ENCODE measurements at places on chromosomes 5 and 9.

DNA sequence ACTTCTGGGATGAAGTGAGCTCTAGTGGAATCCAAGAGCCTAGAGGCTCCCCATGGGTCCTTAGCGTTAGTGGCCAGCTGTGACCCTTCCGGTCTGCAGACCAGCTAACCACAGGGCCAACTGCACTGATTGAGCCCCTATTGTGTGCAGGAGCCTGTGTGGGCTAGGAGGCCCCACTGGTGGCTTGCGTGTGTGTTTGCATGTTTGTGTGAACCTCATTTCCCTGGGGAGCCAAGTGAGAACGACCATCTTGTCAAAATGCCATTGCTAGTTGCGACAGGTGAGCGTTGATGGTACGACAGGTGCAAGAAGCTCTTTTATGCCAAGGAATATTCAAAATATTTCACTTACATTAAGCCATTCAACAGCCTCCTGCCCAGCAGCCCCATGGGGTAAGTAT, 44.1 kb upstream of the ANKRD33B start:
- DNase-seq = no peak

- DNase-seq = no peak
Measured at GRCh38 chr5:165425594-165425993, 1920.2 kb downstream of the MAT2B start.

GRCh38 chr5:3943859-3944258, 348.2 kb downstream of the IRX1 start:
- no peak for DNase-seq

DNA sequence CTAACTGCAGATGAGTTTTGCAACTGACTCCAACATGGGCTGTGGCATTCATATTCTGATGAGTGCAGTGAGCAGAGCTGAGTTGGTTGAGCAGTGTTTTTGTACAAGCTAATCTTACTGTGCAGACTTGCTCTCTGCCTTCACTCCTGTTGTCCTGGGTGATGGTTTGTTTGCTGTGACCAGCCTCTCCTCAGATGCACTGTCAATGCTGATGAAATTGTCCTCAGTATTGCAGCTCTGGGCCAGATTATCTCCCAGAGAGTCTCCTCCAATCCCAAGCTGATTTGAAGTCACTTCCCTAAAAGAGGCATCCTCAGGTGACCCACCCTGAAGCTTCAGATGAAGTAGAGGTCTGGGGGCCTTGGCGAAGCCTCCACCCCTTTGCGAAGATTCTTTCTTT, 581.8 kb downstream of the ACTL7B start:
- no peak for DNase-seq

- no peak for DNase-seq
Measured at GRCh38 chr5:154758493-154758892, 3.3 kb downstream of the LARP1 start.

GRCh38 chr5:3531320-3531986, 64.2 kb upstream of the IRX1 start:
- no peak for DNase-seq

GRCh38 chr9:125811002-125811401, 63.8 kb downstream of the PBX3 start:
- DNase-seq = no peak

- no peak for DNase-seq
Measured at GRCh38 chr5:19862711-19863110, 125.3 kb downstream of the CDH18 start.

- no peak for DNase-seq
Measured at GRCh38 chr5:171149333-171149732, 159.7 kb upstream of the TLX3 start.

DNA sequence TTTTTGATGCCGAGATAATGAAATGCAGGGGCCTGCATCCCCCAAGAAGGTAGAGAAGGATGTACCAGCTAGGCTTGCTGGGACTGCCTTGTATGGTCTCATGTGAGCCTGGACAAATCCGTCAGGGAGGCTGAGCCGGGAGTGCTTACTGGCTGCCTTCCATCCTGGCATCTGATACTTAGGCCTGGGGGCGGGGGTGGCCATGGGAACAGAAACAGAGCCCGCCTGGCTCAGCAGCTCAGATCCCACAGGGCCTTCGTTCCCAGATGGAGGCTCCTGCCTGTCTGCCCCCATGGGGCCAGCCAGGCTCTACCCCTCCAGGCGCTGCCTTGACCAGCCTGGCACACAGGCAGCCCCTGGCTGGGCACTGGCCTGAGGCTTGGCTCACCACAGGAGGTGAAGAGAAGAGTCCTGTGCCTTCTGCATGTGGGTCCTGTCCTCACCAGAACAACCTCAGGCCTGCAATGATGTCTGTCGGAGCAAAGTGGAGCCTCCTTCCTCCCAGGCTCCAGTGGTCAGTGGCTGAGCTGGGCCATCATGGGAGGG, 10.5 kb upstream of the SPATA31E1 start:
- no peak for DNase-seq

DNA sequence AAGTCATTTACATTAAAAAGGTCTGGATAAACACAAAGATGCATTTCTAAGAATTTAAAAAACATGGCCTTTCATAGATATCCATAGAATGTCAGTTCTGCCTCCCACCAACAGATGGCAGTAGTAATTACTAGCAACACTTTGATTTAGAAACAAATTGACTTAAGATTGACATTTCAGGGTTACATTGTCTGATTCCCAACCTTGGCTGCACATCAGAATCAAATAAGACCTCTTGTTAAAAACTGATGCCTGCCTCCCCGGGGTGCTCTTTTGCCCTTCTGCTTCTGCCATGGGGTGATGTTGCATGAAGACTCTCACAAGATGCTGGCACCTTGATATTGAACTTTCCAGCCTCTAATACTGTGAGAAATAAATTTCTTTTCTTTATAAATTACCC, 146.2 kb upstream of the GPR151 start:
- DNase-seq = no peak

GRCh38 chr5:124454081-124454480, 292.4 kb downstream of the ZNF608 start:
- no peak for DNase-seq

DNA sequence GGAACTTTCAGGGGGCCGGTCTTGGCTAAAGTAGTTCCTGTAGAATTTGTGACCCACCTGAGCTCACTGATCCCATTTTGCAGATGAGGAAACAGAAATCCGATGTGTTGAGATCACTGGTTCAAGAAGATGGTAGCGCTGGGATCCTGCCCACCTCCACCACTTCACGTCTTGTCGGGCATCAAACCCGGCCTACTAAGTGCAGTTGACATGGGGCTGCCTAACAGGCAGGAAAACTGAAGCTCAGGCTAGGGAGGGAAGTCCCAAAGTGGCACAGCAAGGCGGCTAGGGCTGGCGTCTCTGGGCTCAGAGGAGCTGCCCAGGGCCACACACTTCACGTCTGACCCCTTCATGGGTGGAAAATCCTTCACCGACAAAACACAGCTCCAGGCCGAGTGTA, 502 bp upstream of the ENG start:
- DNase-seq = no peak

DNA sequence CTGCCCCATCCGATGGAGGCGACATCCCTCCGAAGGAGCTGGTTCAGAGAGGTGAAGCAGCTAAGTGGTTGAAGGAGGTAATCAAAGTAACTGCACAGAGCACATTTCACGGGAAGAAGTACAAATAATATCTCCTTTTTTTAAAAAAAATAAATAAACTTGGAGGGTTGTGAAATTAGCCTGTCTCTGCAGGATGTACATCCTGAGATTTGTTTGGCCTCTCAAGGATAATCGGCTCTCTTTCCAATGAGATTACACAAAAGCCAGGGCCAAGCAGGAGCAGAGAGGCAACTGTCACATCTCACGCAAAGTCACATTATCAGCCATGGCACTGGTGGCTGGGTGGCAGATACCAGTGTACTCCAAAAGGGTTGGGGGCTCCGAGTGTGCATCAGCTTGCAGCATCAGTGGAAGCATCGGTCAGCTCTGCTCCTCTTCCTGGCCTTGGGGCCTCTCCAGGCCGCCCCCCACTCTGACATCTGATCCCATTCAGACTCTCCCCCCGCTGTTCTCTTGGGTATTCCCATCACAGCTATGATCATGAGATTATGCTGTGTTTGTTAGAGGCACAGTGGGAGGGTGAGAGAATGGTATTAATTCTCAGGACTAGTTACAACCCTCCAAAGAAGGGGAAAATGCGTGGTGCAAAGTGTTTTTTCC, 109.9 kb downstream of the UGCG start:
- DNase-seq = no peak

DNA sequence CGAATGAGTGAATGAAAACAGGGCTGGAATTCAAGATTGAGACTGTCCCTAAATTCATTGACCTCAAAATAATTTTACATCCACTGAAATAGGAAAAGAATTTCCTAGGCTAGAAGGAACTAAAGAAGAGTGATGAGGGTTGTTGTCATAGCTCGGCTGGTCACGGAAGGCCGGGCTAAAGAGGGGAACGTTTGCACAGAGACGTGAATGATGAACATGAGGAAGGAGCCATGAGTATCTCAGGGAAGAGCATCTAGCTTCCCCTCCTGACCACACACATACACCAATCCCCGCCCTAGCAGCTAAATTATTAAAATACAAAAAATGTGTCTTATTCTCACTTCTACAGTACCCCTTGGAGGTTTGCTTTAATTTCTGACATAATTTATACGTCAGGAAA, 124.4 kb upstream of the ABCA1 start:
- DNase-seq = no peak

DNA sequence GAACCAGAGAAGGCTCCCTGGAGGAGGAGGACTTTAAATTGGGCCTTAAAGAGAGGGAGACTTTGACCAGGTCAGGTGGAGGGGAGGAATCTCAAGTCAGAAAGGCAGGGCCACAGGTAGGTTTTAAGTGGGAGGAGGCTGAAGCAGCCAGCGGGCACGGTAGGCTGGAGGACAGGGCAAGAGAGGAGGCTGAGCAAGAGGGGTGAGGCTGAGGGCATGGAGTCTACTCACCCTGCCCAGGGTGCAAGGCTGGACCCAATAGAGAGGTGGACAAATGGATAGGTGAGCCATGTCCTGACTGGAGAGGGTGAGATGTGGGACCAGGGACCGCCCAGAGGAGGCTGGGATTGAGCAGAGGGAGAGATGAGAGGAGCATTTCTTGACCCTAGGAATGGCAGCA, 25.6 kb upstream of the TRIM14 start:
- DNase-seq = no peak

DNA sequence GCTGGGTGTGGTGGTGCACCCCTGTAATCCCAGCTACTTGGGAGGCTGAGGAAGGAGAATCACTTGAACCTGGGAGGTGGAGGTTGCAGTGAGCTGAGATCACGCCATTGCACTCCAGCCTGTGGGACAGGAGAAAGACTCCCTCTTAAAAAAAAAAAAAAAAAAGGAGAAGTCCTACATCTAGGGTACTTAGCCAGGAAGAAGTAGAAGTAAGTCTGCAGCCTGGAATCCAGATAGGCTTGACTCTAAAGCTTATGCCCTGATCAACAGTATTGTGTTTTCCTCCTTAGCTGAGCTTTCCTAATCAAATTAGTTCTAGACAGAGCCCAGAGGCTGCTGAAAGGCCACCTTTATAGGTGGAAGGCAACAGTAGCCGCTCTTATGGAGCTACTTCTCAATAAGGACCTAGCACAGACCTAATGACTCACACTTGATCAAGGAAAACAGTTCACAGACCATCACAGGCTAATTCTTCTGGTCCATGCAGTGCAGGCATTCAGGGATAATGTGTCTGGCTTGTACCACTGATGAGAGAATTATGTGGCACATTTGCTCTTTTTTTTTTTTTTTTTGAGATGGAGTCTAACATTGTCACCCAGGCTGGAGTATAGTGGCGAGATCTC, 105.5 kb upstream of the KLF4 start:
- no peak for DNase-seq

- DNase-seq = no peak
Measured at GRCh38 chr5:149471406-149472183, 79.6 kb downstream of the CSNK1A1 start.

- no peak for DNase-seq
Measured at GRCh38 chr5:6236858-6237481, 141.4 kb downstream of the MED10 start.

DNA sequence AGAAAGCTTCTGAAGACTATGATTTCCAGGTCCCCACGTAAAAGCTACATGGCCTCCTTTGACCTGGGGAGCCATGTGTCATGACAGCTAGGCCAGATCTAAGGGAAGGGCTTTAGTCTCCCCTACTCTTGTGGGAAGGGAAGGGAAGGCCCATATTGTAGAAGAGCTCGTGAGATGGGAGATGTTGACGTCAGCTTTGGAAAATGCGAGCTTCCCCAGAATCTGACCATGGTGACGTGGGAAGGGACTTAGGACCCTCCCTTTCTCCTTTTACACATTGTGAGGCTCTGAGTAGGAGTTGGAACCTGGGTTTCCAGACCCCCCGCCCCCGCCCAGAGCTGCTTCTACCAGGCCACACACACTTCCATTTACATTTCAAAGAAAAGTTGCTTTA, 165.5 kb downstream of the SYK start:
- DNase-seq = no peak

- DNase-seq = no peak
Measured at GRCh38 chr5:55360190-55360589, 52.4 kb downstream of the MTREX start.
